ENCODE measurements at places on chromosomes 11 and 22. TPM values are rescaled to one million over a fixed set of nuclear protein-coding genes. Genes with fewer than 3 reads are reported as not detected.

- DNase-seq: no peak
These were observed 149.4 kb upstream of the SNX19 start for GRCh38 chr11:131065435-131066413.

Gene HTR3A
- total RNA-seq: not detected

DNA sequence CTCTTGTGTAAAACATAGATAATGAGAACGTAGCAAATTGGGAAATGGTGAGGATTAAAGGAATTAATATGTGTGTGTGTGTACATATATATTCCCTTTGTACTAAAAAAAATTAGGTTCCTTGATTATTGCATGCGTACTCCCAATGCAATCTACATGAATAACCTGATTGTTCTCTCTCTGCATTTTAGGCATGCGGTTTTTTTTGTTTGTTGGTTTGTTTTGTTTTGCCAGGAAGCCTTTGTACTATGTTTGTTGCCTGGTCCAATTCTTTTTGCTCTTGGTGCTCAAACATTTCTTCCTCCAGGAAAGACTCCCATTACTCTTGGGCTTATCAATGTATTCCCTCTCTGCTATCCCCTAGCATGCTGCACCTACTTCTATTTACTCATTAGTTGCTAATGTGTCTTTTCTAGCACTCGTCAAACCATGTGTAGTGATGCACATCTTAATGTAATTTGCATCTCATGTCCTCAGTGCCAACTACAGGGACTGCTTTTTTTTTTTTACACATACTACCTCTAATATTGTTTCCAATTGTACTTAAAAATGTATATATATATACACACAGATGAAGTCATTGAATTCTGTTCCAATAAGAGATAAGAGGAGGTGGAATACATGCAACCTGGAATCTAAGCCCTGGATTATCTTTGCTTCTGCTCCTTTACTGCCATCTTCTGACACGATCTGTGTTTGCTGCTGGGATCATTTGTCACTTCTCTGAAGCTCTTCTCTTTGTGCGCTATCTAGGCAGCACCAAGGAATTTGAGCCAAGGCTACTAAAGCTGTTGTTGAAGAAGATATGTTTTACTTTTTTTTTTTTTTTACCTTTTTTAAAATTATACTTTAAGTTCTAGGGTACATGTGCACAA, 197.2 kb upstream of the ANO3 start:
- DNase-seq: no peak

DNA sequence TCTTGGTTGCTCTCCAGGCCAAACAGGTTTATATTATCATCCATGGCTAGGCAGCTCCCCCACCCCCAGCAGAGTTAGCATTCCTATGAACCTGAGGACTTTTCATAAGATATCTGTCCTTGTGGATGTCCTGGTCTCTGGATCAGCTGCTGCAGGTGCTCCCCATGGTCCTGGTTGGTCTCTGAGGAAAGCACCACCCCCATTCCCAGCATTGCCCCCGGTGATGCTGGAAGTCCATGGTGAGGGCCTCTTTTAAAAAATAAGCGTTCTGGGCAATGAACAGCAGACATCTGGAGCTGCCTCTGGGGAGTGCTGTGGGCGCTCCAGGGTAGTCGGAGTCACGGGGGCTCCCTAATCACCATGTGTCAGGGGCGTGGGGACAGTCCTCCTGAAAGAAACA, 26.6 kb downstream of the DKK3 start:
- DNase-seq: no peak

DNA sequence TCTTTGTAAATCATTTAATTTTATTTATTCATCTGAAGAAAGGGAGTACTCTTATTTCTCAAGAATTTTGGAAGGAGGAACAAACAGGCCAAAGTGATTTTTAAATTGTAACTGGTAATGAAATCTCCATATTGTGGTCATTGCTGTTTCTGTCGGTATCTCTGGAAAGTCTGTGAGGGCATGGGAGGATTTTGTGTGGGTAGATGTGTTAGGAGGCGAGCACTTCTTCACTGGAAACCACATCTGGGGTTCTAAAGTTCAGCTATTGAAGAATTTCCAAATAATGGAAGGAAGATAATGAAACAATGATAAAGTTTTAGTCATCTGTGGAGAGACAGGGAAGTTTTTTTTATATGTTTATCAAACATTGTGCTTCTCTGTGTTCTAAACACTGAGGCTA, 6.6 kb downstream of the TRIM34 start:
- no peak for DNase-seq

DNA sequence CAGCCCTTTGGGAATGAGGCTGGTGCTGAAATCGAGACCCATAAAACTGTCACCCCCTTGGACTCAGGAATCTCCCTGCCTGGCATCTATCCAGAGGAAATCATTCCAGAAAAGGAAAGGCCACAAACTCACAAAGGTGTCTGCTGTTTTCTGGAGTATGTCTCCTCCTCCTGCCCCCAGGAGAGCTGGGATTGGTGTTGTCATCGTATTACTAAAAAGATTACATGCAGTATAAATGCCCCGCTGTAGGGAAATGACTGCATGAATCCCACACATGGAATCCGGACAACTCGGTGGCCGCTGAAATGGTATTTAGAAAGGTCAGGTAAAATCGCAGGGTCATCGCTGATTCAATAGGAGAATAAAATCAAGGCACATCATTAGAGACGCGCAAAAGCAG, 18.9 kb upstream of the RFPL3 start:
- DNase-seq: no peak

- no peak for DNase-seq
These were observed 34.4 kb downstream of the SCUBE2 start for GRCh38 chr11:9057007-9057406.

DNA sequence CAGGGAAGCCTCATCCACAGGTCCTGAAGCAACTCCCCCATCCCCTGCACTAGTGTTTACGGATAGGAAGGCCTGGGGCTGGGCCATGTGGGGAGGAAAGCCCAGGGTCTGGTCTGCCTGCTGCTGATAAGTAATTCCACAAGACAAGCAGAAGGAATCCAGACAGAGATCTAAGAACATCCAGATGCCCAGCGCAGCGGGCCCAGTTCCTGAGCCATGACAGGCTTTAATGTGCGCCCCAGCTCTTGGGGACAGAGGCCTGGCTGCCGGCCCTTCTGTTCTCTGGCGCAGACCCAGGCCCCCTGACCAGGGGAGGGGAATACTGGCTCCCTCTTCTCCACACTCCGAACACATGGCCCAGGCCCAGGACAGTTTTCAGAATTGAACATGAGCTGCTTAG, 28.8 kb upstream of the ETS1 start:
- no peak for DNase-seq

DNA sequence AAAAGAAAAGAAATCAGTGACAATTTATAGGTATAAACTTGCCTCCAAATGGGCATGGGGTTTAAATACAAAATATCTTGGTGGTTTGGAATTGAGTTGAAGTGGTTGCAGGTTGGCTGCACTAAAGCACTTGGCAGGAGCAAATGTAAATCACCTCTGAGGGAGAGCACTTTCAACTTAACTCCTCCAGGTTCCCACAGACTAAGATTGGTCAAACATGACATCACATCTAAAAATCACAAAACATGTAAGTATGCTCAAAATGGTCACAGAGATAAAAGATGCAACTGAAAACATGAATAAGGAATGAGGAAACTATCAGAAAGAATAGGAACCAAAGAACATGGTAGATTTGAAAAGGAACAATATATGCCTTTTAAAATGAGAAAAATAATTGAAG, 12.3 kb upstream of the SHANK3 start:
- no peak for DNase-seq

DNA sequence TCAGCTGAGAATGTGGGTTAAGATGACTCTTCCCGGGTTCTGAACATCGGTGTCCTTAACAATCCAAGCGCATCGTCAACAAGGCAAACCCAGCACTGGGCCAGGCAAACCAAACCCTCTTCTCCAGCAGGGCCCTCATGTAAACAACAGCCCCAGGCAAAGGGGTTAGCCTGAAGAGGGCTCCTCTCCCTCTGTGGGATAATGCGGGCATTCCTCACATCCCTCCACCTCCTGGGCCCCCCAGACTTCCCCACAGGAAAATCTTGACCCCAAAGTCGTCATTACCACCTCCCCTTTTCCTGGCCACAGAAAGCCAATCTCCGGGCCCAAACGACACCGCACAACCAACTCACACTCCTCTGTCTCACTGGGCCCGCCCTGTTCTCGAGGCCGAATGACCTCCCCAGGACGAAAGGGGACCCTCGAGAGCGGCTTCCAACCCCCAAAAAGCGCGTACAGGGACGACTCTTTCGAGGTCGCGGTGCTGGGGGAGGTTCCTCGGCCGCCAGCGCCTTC, 566 bp downstream of the DDB1 start:
- no peak for DNase-seq

- no peak for DNase-seq
These were observed 66.7 kb upstream of the LINC01488 start for GRCh38 chr11:69414773-69415187.

- no peak for DNase-seq
These were observed 827.1 kb downstream of the TBC1D22A start for GRCh38 chr22:47589271-47590250.

GRCh38 chr11:8577791-8578581, 16.0 kb downstream of the STK33 start:
- no peak for DNase-seq

- no peak for DNase-seq
These were observed 22.6 kb upstream of the MGAT3 start for GRCh38 chr22:39434243-39434653.

- no peak for DNase-seq
These were observed 83.6 kb downstream of the FLI1 start for GRCh38 chr11:128777369-128778011.

DNA sequence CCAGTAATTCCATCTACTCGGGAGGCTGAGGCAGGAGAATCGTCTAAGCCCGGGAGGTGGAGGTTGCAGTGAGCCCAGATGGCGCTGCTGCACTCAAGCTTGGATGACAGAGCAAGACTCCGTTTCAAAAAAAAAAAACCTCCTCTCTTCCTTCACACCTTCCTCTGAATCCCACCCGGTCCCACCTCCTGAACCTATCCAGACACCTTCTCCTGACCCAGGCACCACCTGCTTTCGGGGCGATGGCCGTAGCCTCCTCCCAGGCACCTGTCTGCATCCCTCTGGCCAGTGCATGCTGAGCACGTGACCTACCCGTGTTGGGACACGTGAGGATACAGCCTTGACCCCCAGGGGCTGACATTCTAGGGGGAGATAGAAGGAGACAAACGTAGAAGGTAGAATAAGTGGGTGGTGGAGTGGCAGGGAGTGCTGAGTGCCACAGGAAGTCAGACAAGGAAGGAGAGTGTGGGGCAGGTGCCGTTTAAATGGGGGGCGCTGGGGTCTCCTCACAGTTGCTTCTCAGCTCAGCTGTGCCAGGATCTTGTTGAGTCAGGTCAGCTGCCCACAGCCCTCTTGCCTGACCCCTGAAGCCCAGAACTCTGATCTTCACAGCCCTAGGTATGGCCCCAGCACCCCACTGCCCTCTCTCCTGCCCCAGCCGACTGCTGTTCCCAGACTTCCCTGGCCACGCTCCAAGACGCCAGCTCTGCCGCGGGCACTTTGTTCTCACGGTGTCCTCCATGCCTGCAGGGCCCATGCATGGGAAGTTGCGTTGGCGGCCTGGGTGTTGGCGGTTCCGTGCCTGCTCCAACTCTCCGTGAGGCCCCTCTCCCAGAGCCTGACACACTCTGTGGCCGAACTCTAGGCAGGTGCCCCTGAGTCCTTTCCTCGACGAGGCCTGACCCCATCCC, 1.2 kb upstream of the MIOX start:
- DNase-seq: no peak

DNA sequence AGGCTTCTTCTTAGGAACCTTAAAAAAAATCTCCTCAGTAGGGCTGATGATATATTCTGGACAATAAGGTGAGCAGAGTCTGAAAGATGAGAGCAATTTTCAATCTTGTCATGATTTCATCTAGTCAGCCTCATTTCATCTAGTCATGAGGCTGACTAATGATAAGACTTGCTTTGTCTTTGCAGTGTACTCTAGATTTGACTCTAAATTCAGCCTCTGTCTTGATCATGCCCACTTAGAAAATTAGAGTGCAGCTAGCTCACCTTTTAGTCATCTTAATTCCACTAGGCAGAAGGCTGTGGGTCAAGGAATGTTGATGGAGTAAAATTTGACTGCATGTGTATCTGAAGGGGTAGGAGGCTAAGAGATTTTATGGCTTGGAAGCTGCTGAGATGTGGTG, 5.5 kb downstream of the EHF start:
- DNase-seq: no peak

Gene INSC
- not detected for total RNA-seq

Gene RAB30
- 14.3 TPM for total RNA-seq

GRCh38 chr11:77517753-77518152, 43.9 kb upstream of the PAK1 start:
- no peak for DNase-seq

Gene CD81
- total RNA-seq: 154 TPM

- DNase-seq: no peak
These were observed 38.2 kb upstream of the LYVE1 start for GRCh38 chr11:10606536-10607208.

Gene HTR3B
- total RNA-seq: not detected

- no peak for DNase-seq
These were observed 39.7 kb upstream of the AKIP1 start for GRCh38 chr11:8871171-8871775.

Gene JAML
- total RNA-seq: 181 TPM

Gene FGF4
- not detected for total RNA-seq

DNA sequence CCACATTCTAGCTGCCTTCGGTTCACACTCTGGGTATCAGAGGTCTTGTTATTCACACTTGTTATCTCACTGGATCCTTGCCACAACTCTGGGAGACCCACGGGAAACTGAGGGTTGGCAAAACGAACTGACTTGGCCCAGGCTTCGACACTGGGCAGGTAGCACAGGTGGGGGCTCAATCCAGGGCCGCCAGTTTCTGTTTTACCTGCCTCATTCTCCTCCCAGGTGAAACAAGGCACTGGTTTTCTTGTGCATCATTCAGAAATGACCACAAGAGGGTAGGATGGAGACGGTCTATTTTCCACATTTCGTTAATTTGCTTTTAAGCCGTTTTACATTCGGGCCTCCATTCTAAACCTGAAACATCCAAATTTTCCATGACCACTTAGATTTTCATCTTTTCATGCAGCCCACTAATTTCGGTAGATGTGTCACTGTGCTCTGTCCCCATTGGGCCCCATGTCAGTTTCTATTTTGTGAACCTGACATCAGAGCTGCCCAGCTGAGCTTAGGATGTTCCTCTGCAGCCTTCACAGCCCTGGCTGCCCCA, 108.1 kb downstream of the KIAA1671 start:
- DNase-seq: no peak

DNA sequence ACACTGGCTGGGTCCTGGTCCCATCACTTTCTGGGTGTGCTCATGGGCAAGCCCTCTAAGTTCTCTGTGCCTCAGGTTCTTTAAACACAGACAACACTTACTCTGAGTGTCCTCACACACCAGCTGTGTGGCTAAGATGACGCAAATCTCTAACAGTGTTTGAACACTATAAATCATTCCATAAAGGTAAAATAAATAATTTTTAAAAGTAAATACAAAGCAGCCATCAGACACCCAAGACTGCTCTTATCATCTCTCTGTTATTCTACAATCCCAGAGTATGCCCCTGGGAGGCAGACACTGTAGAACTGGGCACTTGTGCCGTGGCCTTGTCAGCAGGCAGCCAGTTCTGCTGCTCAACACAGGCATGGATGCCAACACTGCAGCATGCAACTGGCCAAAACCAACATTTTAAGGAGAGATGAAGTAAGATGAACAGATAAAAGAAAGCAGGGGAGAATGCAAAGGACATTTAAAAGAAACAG, 56.8 kb downstream of the RPL27A start:
- DNase-seq: no peak

- no peak for DNase-seq
These were observed 37.8 kb downstream of the GALNT18 start for GRCh38 chr11:11583801-11584529.

Data from activated naive CD8-positive, alpha-beta T cell treated with anti-CD3 and anti-CD28 coated beads, Interleukin-2, amount 10 ng/mL, durations not matched to agents 7 days and 5 days (primary cell).